SJCRH30 (cell line): ENCODE measurements at places on chromosomes 5 and 9. TPM values are rescaled to one million over a fixed set of nuclear protein-coding genes. Genes with fewer than 3 reads are reported as not detected.

GRCh38 chr5:63170486-63170885 lies 591.9 kb downstream of the LRRC70 start:
- no peak overlapping the region for H3K4me3 ChIP-seq
- H3K27me3 ChIP-seq: peaks cover 4% of the 10 kb centered on the region; the same call in 1 of the 2 replicates
- H3K4me1 ChIP-seq: no peaks in the 10 kb centered on the region
- H3K36me3 ChIP-seq: no peaks in the 10 kb centered on the region
- no peak for DNase-seq
- no peak overlapping the region for H3K27ac ChIP-seq

- H3K36me3 ChIP-seq: peaks cover 41% of the 10 kb centered on the region
- H3K27ac ChIP-seq: no peak overlapping the region
- no peaks in the 10 kb centered on the region for H3K27me3 ChIP-seq
- H3K4me3 ChIP-seq: no peak overlapping the region
- no peak for DNase-seq
- H3K4me1 ChIP-seq: no peaks in the 10 kb centered on the region
Measured at GRCh38 chr9:33048054-33048465, 23.0 kb downstream of the DNAJA1 start.

GRCh38 chr5:145680169-145680568 lies 155.0 kb downstream of the PRELID2 start:
- no peak overlapping the region for H3K4me3 ChIP-seq
- H3K4me1 ChIP-seq: no peaks in the 10 kb centered on the region
- no peak overlapping the region for H3K27ac ChIP-seq

- no peaks in the 10 kb centered on the region for H3K27me3 ChIP-seq
- no peak overlapping the region for H3K4me3 ChIP-seq
- no peak for DNase-seq
- H3K27ac ChIP-seq: no peak overlapping the region
Measured at GRCh38 chr5:172414531-172415361, 39.6 kb downstream of the SH3PXD2B start.

DNA sequence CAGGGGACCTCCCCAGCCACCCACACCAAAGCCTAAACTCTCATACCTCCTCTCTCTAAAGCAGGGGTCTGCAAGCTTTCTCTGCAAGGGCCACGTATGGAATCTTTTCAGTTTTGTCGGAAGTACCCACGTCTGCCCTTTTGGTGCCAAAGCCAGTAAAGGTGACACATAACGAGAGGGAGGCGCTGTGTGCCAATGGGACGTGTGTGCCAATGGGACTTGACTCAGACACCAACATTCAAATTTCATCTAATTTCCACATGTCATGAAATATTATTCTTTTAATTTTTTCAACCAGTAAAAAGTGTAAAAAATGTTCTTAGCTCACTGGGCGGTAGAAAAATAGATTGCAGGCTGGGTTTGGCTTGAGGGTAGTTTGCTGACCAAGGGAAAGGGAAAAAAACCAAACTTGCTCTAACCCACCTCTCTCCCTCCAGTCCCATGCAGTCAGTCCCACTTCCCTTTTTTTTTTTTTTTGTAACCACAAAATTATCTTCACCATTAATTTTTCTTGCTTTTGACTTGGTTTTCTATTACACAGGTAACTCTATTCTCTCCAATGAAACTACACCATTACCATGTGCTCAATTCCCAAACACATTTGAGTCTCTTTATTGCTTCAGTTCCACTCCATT lies 25.5 kb downstream of the OR2V1 start:
- H3K4me1 ChIP-seq: no peaks in the 10 kb centered on the region
- H3K36me3 ChIP-seq: no peaks in the 10 kb centered on the region
- no peak for DNase-seq
- H3K4me3 ChIP-seq: no peak overlapping the region
- H3K27ac ChIP-seq: no peak overlapping the region

GRCh38 chr5:119353686-119354366 lies 2.0 kb upstream of the TNFAIP8 start:
- no peak for DNase-seq
- no peaks in the 10 kb centered on the region for H3K36me3 ChIP-seq
- peaks cover 17% of the 10 kb centered on the region for H3K4me1 ChIP-seq
- no peak overlapping the region for H3K4me3 ChIP-seq
- no peaks in the 10 kb centered on the region for H3K27me3 ChIP-seq

GRCh38 chr5:11385251-11385900 lies 518.9 kb downstream of the CTNND2 start:
- DNase-seq: no peak
- no peaks in the 10 kb centered on the region for H3K27me3 ChIP-seq
- H3K27ac ChIP-seq: no peak overlapping the region
- no peak overlapping the region for H3K4me3 ChIP-seq
- H3K4me1 ChIP-seq: no peaks in the 10 kb centered on the region

DNA sequence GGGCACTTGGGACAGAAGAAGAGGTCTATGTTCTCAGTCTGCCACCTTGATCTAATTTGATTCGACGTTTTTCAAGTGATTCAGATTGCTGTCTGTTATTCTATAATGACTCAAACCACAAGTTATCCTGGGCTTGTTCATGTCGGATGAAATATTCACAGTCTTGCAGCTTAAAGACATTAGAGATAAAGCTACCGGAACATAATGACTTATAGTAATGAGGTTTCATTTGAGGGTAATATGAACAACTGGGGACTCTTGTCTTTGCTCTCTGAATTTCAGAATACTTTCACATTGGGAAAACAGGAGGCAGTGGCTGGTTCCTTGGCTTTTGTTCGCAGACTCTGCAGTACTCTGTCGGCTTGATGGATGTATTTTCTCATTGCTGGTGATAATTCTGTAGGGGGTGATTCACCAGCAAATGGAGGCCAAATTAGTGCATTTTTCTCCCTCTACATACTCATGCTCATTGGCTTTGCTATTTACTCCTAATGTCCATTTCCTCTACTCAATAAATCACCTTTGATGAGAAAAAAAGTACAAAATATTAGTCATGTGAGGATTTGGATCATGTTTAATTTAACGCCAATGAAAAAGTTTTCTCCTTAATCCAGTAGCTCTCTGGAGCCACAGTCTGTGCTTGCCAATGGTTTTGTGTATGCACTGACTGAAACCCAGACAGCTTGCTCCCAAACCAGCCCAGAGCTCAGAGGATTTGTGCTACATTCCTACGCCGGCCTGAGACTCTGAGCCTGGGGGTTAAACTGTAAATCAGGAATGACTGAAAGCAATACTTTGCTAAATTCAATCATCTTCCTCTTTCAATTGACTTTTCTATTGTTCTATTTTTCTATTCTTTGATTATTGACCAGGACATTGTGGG lies 154.7 kb upstream of the ANKH start:
- H3K4me1 ChIP-seq: no peaks in the 10 kb centered on the region
- no peaks in the 10 kb centered on the region for H3K36me3 ChIP-seq
- no peaks in the 10 kb centered on the region for H3K27me3 ChIP-seq
- no peak for DNase-seq

CCNJL gene
- 6.5 and 6.8 TPM in 2 replicates for total RNA-seq

DOCK2 gene
- 0.10 and 0.20 TPM in 2 replicates for total RNA-seq

CREB3 gene
- total RNA-seq: 21.1 and 21.6 TPM in 2 replicates

IFNA17 gene
- not detected in 2 replicates for total RNA-seq

PALM2AKAP2 gene
- 39.6 and 43.4 TPM in 2 replicates for total RNA-seq

C9orf153 gene
- total RNA-seq: 0.43 and 0.55 TPM in 2 replicates
